Activated CD8-positive, alpha-beta memory T cell treated with anti-CD3 and anti-CD28 coated beads for 4 hours (primary cell): ENCODE measurements at places on chromosomes 4 and X.

- DNase-seq, result no peak
Observed at GRCh38 chrX:49209434-49210251, 9.7 kb upstream of the SYP start.

DNA sequence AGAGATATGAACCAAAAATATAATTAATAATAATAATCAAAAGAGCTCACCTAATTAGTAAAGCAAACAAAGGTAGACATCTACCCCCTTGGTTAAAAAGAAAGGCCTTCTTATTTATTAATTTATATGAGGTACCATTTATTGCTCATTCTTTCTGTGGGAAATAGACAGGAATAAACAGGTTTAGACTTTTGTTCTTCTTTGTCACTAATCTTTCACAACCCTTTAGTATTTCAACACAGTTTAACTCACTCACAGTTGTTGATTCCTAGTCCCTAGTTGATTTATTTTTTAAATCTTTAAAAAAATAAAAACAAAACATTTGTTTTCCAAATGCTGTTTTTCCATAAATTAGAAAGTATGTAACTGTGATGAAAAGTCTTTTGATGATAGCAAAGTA lies 5.6 kb downstream of the PPARGC1A start:
- no peak for DNase-seq

DNA sequence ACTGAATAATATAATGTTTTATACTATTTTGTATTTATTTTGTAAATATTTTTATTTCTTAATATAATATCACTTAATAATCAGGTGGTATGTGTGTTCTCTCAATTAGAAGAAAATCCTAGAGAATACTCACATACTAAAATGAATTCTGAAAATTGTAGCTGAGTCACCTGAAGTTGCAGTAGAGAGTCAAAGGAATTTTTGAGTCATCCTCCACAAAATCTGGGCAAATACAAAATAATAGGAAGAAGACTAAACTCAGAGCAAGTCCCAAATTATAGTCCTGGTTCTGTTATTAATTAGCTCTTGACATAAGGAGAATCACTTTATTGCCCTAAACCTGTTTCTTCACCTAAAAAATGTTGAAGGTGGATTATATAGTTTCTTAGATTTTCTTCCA lies 57.8 kb downstream of the SPATA4 start:
- no peak for DNase-seq

GRCh38 chr4:336893-337142 lies 796 bp upstream of the ZNF141 start:
- peak; percentile 10 for DNase-seq

DNA sequence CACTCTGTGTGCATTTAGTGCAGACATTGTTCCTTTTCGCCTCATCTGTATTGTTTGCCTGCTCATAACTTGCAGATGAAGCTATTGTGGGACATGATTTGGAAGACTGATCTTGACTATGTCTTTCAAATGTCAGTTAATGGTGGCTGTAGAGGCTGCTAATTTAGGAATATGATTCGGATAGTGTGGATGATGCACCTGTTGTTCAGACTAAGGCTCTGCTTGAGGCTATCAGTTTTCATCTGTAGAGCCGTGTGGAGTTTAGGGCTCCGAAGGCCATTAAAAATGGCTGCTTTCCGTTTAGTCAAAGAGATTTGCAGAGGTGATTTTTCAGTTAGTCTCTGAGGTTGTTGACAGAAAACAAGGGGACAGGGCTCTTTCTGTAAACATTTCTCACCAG lies 102.0 kb downstream of the GBA3 start:
- DNase-seq, result no peak

DNA sequence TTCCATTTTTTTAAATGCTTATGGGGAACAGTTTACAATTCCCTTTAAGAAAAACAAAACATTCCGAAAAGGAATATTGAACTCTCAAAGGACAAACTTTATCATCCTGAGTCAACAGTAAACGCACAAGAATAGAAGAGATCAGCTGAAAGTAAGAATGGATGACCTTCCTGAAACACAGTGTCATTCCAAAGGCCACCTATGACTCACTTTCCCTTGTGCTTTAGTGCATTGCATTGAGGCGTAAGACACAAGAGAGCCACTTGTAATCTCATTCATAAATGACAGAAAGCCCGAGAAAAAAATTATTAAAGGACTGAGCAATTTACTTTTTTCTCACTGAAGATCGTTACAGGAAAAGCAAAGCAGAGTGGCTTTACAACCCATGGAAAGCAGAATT lies 1062.4 kb upstream of the DIAPH2 start:
- DNase-seq, result no peak

DNA sequence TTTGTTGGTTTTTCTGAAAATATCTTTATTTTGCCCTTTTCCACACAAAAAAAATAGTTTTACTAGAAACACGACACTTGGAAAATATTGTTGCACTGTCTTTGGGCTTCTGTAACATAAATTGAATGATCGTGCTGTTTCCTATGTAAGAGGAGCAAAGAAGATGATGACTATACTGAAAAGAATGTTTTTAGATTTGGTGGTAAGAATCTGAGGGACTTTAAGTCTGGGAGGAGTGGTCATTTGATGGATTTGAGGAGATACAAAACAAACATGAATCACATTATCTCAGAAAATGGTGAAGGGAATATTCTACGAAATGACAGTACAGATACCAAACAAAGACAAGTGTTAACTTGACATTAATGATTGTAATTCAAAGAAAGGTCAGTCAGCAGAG lies 328.8 kb downstream of the ADAM29 start:
- DNase-seq, result no peak

DNA sequence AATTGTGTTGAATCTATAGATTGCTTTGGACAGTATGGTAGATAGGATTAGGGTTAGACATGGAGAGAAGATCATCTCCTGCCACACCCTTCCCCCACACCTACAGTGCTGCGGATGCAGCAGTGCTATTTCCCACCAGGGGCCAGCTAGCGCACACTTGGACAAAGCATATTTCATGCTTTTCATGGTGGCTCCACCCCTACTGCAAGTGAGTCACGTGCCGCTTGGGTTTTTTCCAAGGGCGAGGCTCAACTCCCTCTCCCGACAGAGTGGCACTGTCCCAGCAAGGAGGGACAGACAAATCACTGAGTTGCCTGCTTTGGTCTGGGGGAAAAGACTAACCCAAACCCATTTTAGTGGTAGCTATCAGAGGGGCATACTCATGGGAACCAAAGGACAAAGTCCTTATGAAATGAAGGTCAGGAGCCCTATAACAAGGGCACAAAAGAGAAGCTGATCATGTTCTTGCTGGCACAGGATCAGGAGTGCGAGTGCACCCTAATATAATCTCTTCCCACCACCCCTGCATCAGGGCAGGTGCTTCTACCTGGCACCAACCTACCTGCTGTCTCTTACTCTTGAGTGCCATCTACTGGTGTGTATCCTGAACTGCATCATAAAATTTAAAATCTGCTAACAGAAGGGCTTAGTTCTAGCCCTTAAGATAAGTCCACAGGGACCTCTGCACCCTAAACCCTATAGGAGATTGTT lies 55.1 kb upstream of the PGAM4 start:
- no peak for DNase-seq

GRCh38 chr4:77938560-77938959 lies 75.9 kb downstream of the MRPL1 start:
- no peak for DNase-seq

- DNase-seq, result no peak
Observed at GRCh38 chr4:36316607-36317006, 35.2 kb downstream of the DTHD1 start.

GRCh38 chr4:179539641-179540040 lies 2097.4 kb upstream of the AGA start:
- DNase-seq, result no peak

DNA sequence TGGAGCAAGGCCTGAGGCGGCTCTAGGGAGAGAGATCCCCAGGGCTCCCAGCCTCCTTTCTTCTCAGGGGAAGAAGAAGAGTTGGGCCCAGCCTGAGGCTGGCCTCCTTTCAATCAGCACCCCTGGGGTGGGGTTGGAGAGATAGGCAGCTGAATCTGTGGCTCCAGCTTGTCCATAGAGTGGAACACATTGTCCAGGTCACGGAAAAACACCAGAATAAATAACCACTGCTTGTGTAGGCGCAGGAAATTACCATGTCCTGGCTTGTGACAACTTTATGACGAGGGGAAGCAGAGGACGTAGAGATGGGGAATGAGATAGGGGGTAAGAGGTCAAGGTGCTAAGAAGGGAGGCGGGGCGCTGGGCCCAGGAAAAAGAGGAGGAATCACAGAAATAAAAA lies 80.8 kb upstream of the EFNB1 start:
- no peak for DNase-seq

DNA sequence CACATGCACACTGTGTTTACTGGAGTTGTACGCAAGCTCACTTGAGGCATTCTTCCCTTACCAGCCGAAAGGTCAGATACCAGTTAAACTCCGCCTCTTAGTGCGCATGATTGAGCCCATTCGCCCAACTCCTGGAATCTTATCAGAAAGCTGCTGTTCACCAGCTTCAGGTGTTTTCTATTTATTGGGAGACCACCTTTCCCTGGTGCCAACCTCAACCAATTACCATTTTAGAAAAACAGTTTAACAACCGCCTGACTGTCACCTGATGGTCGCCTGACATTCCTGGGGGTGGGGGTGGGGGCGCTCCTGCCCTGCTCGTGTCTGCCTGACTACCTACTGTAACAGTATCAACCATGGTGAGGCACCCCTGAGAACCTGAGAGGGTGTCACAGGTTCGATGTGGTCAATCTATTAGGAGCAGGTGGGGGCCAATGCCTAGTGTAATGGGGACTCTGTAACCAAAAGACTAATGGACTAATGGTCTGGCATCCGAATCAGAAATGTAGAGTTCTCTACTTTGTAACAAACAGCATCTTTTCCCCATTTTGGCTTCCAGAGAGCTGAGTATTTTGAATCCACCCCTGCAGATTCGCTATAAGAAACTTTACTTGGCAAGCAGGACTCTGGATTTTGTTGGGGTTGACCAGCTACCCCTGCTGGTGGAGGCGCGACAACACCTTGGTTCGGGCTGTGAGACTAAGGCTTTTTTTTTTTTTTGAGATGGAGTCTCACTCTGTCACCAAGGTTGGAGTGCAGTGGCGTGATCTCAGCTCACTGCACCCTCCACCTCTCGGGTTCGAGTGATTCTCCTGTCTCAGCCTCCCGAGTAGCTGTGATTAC lies 58.2 kb upstream of the ZNF157 start:
- DNase-seq, result no peak

DNA sequence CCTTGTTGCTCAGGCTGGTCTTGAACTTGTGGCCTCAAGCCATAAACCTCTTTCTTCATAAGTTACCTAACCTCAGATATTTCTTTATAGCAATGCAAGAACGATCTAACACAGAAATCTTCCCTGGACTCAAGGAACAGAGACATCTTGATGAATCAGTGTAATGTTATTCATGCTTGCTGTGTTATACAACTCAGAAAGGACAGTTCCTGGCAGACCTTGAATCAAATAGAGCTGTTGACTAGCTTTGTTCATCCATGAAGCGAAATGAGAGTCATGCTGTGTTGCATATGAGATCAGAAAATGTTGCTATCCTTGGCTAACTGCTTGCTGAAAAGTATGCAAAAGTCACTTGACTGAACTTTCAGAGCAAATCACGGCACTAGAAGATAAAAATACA lies 72.6 kb upstream of the ARHGAP24 start:
- DNase-seq, result no peak

GRCh38 chrX:19723427-19723826 lies 164.0 kb downstream of the SH3KBP1 start:
- DNase-seq, result no peak

- DNase-seq, result no peak
Observed at GRCh38 chr4:17884063-17884462, 73.3 kb downstream of the NCAPG start.

GRCh38 chrX:39212456-39212855 lies 411.2 kb downstream of the MID1IP1 start:
- no peak for DNase-seq

DNA sequence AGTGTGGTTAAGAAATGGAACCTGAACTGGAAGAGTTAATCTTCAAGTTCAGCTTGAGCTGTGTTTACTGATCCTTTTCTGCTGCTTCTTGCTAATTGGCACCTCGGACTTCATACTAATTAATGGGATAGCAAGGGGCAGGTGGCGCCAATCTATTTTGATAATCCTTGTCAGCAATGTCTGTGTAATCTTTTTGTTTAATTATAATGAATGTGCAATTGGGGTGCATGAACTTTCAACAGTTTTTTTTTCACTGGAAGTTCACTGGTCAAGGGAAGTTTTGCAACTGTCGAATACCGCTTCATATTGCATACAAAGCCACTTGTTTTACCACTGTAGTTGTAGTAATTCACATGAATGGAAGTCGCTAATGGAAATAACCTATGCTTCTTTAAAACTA lies 261.0 kb downstream of the BMPR1B start:
- DNase-seq, result no peak

- no peak for DNase-seq
Observed at GRCh38 chr4:6492861-6493657, 20.6 kb upstream of the PPP2R2C start.

- DNase-seq, result no peak
Observed at GRCh38 chr4:121308328-121308663, 72.5 kb downstream of the QRFPR start.

- no peak for DNase-seq
Observed at GRCh38 chrX:38374431-38374830, 22.0 kb downstream of the OTC start.

GRCh38 chr4:6264225-6264540 lies 5.5 kb upstream of the WFS1 start:
- DNase-seq, result no peak

GRCh38 chrX:39843318-39843717 lies 254.4 kb downstream of the BCOR start:
- DNase-seq, result no peak

DNA sequence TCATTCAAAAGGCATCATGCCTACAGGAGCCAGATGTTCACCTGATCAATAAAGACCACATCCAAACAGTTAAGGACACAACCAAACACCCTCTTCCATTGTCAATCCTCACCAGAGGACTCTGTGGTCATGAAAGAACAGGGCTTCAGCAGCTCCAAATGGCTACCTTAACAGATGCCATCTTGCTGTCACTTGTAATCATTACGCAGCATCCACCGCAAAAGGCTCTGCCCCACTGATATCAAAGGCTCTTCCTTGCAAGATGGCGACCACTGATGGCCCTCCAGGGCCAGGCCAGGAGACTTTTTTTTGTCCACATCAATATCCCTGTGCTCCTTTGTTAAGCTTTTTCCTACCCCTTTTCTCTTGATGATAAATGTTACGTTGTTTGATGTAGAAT lies 157.4 kb downstream of the DHRSX start:
- no peak for DNase-seq
